ENCODE measurements at places on chromosomes 5 and 9.

DNA sequence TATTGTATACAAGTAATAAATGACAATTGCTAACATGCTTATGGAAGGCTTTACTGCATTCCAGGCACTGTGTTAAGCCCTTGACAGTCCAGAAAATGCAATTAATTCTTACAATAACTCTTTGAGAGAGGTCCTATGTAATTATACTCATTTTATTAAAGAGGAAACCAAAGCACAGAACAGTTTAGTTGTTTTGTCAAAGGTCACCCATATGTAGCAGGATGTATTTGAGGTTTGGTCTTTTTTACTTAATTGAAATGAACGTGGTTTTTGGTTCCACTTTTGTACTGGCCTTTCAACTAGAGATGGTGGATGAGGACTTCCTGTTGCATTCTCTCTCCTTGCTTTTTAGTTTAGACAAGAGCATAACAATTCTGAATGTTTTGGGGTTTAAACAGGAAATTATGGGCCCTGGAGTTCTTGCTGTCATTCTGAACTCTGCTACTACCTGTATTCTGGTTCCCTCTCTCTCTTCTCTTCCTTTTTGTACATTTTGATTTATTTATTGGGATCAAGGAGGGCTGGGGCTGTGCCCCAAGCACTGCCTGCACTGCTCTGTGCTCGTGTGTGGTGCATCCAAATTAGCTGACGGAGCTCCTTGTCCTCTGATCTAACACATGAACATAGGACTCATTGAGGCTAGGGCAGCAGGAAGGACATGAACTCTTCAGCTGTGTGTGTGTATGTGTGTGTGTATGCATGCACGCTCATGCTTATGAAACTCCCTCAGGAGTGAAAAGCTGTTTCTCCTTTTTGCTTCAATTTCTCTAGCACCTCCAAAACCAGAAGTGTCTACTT is 47.4 kb downstream of the SLC28A3 start:
- no peak for DNase-seq

DNA sequence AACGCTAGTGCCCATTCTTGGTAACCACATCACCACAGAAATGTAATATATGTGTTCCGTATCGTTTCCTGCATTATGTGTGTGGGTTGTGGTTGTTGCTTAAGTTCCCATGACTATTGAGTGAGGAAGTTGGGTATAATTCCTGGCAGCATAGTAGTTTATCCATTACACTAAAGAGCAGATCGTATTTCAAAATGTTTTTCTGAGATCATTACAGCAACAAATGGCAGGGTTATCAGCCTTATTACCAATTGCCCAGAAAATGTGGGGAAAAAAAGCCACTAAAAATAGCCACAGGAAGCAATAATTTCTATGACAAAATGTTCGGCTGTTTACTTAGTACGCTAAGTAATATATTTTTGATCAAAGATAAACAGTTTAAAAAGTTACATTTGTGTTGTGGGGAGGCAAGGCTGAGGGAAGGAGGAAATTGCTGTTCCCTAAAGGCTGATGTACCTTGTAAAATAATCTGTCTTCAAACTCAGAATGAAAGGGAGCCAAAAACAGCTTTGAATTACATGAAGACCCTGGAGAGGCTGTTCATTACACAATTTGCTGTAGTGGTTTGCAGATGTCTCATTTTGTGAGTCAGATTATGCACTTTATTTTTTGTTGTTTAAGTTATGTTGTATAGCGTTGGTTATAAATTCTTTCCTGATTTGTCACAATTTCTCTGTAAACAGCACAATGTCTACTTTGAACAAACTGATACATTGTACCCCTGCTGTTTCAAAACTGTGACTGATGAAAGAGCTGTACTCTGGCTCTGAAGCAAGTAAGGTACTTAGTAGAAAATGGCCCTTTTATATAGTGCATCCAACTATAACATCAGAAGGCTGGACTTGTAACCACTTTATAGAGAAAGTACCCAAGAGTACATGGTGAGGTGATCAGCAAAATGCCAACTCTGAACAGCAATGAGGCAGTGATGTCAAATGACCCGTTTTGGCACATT is 1028.5 kb downstream of the NR2F1-AS1 start:
- peak; percentile 98 for DNase-seq

DNA sequence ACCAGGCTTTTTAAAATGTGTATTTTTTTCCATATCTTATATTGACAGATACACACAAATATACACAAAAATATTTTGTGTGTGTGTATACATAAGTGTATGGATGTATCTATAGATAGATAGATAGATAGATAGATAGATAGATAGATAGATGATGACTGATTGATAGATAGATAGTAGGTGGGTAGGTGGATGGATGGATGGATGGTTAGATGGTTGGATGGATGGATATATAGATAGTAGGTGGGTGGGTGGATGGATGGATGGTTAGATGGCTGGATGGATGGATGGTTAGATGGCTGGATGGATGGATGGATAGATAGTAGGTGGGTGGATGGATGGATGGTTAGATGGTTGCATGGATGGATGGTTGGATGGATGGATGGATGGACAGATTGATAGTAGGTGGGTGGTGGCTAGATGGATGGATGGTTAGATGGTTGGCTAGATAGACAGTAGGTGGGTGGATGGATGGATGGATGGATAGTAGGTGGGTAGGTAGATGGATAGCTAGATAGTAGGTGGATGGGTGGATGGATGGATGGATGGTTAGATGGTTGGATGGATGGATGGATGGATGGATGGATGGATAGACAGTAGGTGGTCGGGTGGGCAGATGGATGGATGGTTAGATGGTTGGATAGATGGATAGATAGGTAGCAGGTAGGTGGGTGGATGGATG is 156.2 kb downstream of the NR3C1 start:
- DNase-seq = no peak

- peak; percentile 74 for DNase-seq
Observed at GRCh38 chr9:16044579-16044881, 491.7 kb downstream of the CCDC171 start.

GRCh38 chr9:79641070-79641469 is 69.3 kb downstream of the TLE4 start:
- peak; percentile 22 for DNase-seq

GRCh38 chr9:99113414-99114048 is 8.6 kb downstream of the TGFBR1 start:
- DNase-seq = no peak

DNA sequence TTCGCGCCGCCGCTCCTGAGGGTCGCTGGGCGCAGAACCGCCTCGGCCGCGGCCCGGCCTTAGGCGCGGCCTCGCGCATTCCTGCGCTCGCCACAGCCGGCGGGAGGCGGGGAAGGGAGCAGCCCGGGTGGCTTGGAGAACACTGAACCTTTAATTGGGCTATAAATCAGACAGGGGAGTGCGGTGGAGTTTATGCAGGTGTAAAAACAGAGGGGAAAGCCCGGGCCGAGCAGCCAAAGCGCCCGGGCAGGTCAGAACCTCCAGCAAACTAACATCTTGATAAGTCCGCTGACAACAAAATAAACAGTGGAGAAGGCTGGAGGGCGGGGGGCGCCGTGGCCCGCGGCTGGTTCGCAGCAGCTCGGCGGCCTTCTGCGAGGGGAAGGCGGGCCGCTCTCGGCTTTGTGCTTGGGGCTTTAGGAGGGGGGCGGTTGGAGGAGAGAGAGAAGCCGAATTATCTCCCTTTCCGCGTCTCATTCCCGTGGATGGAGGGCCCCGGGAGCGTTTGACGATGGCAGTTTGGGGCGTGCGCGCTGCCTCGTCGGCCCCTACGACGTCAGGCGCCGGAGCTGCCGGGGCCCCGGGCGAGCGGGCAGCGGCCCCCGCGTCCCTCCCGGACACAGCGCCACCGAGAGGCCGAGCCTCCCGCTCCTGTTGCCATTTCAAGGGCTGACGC is 11.3 kb downstream of the FOXD1 start:
- peak; percentile 85 for DNase-seq

DNA sequence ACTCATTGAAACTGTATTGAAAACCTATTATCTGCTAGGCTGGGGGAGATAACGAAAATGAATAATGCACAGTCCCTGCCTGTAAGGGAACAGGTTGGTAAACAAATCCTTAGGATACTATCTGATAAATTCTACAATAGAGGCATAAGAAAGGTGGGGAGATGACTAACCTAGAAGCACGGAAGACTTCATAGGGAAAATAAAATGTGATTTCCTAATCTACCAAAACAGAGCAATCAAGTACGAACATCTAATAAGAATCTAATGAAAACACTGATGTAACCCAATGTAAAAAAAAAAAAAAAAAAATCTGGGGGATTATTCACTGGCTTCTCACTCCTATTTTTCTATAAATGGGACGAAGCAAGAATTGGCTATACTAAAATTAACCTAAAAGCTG is 124.4 kb downstream of the SLF1 start:
- no peak for DNase-seq

DNA sequence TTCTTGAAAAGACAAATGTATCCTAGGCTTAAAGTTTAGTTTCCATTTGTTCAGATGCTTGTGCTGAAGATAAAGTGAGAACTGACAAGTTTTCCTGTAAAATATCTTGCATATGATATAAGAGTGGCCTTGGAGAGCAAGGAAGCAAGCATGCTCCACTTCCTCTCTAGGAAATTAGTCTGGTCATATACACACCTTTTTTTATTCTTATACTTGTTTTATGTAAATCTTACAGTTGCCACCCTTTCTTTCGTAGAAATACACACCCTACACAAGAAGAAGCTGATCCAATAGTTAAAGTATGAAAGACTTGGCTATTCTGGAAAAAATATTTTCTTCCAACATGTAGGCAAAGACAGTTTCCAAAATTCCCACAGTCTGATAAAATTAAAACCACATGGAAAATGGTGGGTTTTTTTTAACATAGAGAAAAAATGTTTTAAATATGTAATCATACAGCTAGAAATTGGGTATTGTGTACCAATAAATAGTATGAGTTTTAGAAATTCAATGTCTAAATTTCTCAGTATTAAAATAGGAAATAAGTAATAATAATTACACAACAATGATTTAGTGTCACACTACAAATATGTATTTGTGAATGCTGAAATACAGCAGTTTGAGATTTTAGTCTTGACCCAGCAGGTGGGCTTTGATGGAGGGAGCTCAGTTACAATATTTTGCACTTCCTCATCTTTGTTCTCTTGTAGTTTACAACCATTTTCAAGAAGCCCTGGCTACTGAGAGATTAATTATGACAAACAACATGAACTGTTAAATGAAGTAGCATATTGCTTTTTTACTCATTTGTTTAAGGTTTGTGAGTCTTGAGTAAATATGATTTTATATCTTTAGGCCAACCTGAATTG is 185.7 kb upstream of the GNA14 start:
- peak; percentile 53 for DNase-seq

GRCh38 chr9:76687861-76688391 is 76.3 kb upstream of the PCA3 start:
- DNase-seq = peak; percentile 67

- no peak for DNase-seq
Observed at GRCh38 chr5:113302120-113302519, 132.7 kb downstream of the TSSK1B start.

- no peak for DNase-seq
Observed at GRCh38 chr9:79694208-79694607, 122.4 kb downstream of the TLE4 start.

GRCh38 chr5:51599587-51599986 is 216.3 kb downstream of the ISL1 start:
- no peak for DNase-seq

GRCh38 chr9:21172156-21172555 is 5.7 kb upstream of the IFNA21 start:
- no peak for DNase-seq

GRCh38 chr9:134869554-134870300 is 10.9 kb upstream of the FCN2 start:
- DNase-seq = no peak

DNA sequence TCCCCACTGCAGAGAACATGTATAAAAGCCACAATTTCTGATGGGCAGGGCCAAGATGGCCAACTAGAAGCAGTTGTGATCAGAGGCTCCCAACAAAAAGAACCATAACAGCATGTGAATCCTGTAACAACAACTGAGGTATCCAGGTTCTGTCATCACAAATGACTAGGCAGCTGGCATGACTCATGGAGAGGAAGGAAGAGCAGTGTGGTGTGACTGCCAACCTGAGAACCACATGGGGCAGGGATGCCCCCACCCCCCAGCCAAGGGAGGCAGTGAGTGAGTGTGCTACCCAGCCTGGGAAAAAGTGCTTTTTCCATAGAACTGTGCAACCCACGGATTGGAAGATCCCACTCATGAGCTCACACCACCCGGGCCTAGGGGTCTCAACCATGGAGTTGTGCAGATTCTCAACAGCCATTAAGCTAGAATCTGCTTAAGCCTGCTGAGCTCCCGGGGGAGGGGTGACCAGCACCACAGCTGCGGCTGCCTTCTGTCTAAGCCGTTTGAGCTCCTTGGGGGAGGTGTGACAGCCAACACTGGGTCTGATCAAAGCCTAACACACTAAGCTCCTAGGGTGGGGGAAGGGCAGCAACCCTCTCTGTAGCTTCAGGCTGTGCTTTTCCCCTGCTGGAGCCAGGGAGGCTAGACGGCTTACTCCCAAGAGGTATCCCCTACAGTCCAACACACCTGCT is 80.1 kb upstream of the DMAC1 start:
- peak; percentile 9 for DNase-seq

GRCh38 chr5:32160228-32160627 is 13.9 kb downstream of the GOLPH3 start:
- peak; percentile 12 for DNase-seq
